GM12892 (cell line): ENCODE measurements at places on chromosomes 11 and 22.

DNA sequence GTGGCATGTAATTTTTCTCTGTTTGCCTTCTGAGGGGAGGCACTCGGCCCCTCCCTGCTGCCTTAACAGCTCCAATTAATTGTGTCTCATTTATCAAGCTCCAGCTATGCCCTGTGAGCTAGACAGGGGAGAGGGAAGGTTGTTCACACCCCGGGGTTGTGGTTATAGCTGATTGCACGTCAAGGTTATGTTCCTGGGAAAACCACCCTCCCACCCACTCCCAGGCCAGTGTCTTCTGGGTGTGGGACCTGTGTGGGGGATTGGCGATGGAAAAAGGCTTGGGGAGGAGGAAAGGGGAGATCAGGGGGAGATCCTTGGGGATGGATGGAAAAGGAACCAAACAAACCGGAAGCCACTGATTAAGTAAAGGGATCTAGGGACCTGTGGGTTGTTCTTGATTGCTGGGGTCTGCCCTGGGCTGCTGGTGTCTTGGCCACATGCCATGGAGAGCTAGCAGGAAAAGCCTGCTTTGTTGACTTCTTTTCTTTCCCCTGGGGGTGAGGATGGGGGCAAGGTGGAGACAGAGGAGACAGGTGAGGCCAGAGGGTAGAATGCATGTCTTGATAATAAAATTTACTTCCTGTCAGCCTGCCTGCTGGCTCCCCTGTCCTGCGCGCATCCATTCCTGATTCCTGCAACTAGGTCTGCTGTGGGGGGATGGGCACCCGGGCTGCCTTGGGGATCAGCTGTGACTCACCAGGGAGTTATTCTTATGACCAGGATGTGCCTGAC lies 13.5 kb upstream of the SORL1-AS1 start:
- DNase-seq, result no peak

DNA sequence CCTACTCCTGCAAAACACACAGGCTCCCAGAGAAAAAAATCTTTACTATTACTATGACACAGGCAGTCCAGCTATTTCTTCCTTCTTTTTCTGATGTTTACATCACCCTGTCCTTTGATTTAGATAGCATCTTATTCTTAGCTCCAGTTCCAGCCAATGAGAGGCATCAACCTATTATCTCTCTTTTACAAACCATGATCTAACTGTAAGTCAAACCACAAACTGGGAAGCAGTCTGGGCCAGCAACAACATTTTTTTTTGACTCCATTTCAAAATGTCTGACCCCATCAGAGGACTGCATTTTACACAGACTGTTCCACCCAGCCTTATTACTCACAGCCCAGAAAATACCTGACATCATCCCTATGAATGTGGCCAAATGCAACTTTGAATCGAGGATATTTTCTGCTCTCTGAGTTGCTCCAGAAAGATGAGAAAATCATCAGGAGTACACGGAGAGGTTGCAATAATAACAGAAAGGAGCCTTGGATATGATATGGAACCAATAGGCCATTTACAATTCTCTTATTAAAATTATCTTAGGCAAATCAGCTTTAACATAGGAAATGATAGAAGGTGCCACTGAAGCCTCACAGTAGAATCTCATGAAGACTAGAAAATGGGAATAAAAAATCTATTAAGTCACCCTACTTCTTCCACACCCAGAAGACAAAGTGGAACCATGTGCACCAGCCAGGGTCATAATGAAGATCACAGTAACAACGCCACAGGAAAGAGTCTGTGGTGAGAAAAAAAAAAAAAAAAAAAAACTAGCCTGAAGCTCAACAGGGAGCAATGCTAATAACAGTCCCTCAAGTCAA lies 21.2 kb downstream of the TBRG1 start:
- no peak for DNase-seq

- DNase-seq, result no peak
Observed at GRCh38 chr11:61833926-61834277, 5.8 kb downstream of the FADS2 start.

DNA sequence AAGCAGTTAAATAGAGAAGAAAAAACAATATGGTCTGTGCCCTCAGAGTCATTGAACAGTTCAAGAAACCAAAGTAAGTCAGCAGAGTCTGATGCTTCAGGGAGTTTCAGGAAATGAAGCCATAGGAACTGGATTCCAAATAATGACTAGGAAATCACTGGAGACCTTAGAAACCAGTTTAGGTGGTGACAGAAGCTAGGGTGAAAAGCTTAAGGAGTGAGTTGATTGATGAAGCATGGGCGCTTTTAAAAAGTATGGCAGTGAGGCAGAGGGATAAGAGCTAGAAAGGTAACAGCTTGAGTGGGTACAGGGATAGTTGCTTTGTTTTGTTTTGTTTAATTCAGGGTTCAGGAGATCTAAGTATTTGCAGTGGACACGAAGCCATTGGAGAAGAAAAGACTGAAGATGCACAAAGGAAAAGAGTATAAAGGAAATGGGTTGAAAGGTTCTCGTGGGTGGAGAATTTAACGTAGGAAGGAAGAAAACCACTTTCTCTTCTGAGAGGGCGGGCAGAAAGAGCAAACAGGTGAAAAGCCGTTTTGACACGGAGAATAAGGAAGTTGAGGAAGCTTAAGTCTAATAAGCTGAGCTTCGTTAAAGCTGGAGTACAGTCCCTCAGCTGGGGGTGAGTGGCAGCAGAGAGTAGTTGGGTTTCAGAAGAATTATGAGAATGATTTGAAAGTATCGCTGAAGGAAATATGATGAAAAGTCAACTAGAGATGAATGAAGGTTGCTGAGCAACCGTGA lies 14.8 kb downstream of the SGSM3 start:
- DNase-seq, result no peak

DNA sequence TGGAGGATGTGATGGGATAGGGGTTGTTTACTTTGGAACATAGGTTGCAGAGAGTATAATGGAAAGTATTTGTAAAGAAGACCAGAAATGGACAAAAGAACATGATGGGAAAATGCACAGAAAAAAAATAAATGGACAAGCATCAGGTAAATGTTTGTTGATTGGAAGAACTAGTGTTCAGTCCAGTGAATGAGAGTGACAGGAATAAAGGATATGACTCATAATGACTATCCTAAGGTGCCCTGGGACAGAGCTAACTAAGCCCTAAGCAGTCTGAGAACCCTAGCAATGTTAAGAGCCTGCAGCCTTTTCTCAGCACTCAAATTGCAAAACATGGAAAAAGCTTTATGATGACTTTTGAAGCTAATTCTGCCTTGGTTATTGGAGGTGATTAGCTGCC lies 732.8 kb upstream of the ANO5 start:
- no peak for DNase-seq

DNA sequence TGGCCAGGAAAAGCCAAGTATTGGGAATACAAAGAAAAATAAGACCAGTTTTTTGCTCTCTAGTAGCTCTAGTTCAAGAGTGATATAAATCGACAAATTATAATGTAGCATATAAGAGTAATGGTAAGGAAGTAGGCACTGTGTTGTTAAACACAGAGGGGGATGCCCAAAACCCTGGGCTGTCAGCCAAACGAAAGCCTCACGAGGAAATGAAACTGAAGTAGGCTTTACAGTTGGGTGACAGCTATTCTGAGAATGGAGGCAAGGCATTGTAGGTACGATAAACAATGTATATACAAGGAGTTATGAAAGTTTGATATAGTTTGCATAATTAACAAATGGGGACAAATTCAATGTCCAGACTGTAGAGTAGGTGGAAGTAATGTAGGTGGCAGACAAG lies 176.4 kb downstream of the FAM181B start:
- DNase-seq, result no peak

GRCh38 chr22:30310881-30311771 lies 15.6 kb downstream of the TBC1D10A start:
- DNase-seq, result no peak

DNA sequence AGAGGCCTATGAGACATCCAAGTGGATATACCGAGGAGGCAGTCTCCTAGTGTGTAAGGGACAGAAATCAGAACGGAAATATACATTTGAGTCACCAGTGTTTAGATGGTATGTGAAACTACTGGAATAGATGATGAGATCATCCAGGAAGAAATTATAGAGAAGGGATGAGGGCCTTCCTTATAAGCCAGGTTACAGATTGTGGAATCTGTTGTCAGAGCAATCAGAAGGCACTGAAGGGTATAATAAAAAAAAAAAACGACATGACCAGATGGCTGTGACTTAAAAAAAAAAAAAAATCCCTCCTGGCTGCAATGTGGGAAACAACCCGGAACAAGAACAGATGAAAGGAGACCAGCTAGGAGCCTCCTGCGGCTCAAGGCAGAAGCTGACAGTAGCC lies 2.7 kb downstream of the MAJIN start:
- no peak for DNase-seq

DNA sequence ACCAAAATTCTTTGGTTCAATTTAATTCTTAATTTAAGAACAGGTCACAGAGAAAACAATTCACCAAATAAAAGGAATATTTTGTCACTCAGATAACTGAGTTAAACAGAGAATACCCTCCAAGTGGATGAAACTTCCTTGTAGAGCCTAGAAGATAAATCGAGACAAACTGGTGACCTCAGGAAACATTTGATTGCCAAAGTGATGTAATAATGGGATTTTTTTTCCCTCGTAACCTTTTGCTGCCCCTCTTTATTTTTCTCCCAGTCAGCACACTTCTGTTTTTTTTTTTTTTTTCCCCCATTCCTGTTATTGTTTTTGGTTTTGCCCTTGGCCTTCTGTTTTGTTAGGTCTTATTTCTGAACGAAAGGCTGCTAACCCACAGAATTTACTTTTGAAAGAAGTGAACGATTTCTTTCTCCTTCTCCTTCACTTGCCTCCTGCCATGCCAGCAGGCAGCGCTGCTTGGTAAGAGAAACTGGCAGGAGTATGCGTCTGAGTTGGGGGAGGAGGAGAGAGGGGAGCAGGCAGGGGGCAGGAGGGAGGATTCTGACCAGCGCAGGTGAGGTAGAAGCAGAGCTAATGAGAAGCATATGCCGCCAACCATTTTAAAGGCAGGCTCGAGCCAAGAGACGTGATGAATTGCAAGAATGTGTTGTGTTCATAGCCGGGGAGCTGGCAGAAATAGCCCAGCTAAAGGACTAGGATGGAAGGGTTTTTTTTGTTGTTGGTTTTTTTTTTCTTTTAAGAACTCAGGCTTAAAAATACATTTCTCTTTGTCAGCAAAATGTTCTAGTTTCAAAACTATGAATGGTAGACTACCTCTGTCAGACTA lies 121.9 kb upstream of the MTMR2 start:
- no peak for DNase-seq

GRCh38 chr11:2763984-2764383 lies 64.2 kb upstream of the KCNQ1OT1 start:
- DNase-seq, result no peak

GRCh38 chr11:72228229-72228843 lies 3.8 kb downstream of the INPPL1 start:
- no peak for DNase-seq

DNA sequence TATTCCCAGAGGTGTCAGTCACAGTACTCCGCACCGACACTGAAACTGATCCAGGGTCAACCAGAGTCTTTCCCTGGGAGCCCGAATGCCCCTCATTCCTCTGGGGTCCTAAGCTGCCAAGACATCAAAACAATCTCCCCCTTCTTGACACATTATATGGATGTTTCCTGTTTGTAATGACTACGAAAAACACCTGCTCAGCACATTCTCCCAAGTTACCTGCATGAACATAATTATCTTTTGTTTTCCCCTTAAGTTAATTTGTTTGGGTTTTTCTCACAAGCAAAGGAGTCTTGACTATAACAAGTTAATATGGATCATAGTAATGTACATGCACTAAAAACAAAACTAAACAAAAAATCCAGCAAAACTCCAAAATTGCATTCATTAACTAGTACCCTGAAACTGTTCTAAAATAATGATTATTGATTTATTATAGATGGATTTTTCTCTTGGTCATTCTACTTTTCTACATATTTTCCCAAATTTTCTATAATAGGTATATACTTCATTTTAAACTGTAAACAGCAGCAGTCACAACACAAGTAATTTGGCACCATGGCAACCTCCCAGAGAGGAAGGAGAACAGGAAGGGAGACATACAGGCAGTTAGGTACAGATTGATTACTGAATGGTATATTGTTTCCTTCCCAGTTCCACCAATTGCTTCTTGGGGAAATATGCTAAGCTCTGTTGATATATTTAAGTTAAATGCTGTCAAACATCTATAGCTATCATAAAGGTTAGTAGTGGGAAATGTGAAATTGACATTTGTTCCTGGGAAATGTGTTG lies 631.5 kb downstream of the METTL15 start:
- DNase-seq, result no peak

DNA sequence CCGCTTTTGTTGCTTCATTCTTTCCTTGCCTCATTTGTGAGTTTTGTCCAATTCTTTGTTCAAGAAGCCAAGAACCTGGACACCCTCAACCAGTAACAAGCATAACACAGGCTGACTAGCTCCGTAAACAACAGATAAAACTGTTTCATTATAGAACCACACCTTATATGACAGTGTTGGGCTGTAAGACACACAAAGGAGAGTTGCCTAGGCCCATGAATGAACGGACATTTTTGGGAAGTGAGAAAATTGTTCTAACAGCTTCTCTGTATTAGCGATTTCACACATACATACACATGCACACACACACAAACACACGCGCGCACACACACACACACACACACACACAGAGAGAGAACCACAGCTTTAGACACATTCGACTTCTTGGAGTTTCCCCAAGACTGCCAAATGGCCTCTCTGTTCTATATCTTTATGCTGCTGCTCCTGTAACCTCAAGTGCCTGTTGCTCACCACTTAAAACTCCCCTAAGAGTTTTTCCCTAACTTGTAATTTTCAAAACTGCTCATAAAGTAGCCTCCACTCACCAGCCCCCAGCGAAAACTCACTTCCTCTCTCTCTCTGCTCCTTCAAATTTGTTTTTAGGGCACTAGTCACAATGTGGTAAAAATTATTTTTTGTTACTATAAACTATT lies 35.9 kb downstream of the CTSC start:
- DNase-seq, result no peak

DNA sequence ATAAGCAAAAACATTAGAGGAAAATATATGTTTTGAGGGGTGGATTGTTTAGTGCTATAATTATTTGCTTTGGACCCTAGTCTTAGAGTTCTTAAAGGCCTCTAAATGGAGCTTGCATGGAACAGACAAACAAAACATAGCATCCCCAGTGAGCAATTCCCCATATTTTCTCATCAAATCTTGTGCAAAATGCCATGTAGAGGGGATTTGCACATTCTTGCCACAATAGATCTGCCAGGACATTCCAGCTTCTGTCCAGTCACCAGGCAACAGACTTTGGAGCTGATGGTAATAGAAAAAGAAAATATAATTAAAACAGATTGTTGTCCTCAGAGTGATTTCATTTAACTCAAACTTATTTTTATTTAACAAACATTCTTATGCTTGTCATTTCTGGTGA lies 360.3 kb upstream of the PDGFD start:
- no peak for DNase-seq

- no peak for DNase-seq
Observed at GRCh38 chr22:40218152-40218551, 40.4 kb downstream of the TNRC6B start.

DNA sequence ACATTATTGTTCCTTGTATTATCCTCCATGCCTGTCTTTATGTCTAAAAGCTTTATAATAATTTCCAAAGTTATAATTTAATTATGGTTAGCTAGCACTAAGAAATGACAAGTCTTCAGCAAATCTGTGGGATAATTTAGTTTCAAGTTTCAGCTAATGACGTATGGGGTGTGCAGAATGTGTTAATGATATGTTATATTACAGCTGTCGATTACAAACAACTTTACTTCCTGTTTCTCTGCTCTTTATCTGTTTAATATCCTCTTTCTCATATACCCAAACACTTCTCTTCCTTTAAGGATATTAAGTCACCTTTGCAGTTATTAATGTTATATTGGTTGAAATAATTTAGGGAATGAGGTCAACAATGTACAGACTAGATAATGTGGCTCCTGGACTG lies 161.8 kb downstream of the CASP12 start:
- DNase-seq, result no peak
